Activated naive CD8-positive, alpha-beta T cell treated with anti-CD3 and anti-CD28 coated beads, Interleukin-2, amount 50 U/mL, for 24 hours (primary cell): ENCODE measurements at places on chromosomes 2 and 18.

- no peak for DNase-seq
Observed at GRCh38 chr2:57806449-57806968, 240.1 kb upstream of the VRK2 start.

- no peak for DNase-seq
Observed at GRCh38 chr2:77395011-77395410, 127.2 kb downstream of the LRRTM4 start.

GRCh38 chr2:136645236-136645828 lies 120.0 kb upstream of the THSD7B start:
- no peak for DNase-seq

- no peak for DNase-seq
Observed at GRCh38 chr18:32177530-32177929, 12.3 kb upstream of the MEP1B start.

- DNase-seq: peak; percentile 97
Observed at GRCh38 chr2:43127208-43127940, 99.0 kb downstream of the ZFP36L2 start.
